Activated T-helper 9 cell treated with anti-CD3 and anti-CD28 coated beads, Interleukin-2, amount 50 U/mL, for 16 hours (primary cell): ENCODE measurements at places on chromosomes 5 and 9.

DNA sequence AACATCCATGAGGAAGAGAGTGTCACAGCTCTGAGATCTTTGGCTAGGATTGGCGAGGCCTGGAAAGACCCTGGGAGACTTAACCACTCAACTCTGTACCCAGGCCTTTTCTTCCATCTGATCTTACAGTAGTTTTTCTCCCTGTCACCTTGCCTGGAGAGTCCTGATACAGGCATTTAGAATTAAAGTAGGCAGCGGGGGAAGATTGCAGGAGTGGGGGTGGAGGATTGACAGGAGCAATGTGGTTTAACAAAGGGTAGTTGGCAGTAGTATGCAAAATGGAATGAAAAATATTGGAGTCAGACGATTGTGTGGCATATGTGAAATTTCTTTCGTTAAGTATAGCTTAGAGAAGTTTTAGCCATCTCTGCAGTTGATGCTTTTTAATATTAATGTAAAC, 16.9 kb downstream of the TMEFF1 start:
- DNase-seq: no peak

GRCh38 chr5:161333194-161333880, 213.2 kb downstream of the GABRB2 start:
- DNase-seq: no peak

DNA sequence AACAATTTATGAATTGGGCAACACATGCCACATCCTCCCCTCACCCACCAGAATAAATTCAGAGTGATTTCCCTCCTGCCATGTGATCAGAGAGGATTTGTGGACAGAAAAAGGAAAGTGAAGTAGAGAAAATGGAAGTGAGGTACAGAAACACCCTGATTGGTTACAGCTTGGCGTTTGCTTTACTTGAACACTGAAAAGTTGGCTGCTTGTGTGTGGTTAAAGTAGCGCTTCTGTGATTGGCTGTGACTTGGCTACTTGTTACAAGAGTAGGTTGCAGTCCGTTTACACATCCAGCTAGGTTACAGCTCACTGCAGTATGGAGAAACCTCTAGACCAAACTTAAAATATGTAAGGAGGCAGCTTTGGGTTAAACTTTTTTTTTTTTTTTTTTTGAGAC, 205.2 kb upstream of the ZNF608 start:
- DNase-seq: no peak

DNA sequence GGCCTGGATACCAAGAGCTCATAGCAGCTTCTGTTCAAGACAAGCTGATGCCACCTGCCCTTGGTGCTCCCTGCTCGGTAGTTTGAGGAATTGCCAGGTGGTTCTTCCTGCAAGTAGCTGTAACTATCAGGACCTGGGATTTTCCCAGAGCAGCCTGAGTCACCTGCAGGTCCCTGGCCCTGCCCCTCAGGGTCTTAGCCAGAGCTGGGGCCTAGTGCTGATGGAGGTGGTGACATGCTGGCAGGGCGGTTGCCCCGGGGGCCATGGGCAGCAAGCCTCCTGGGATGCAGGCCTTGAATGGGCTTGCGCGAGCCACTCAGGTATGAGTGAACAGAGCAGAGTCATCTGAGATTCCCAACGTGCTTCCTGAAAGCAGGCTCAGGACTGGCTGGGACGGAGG, 262.3 kb downstream of the HSPA4 start:
- no peak for DNase-seq

DNA sequence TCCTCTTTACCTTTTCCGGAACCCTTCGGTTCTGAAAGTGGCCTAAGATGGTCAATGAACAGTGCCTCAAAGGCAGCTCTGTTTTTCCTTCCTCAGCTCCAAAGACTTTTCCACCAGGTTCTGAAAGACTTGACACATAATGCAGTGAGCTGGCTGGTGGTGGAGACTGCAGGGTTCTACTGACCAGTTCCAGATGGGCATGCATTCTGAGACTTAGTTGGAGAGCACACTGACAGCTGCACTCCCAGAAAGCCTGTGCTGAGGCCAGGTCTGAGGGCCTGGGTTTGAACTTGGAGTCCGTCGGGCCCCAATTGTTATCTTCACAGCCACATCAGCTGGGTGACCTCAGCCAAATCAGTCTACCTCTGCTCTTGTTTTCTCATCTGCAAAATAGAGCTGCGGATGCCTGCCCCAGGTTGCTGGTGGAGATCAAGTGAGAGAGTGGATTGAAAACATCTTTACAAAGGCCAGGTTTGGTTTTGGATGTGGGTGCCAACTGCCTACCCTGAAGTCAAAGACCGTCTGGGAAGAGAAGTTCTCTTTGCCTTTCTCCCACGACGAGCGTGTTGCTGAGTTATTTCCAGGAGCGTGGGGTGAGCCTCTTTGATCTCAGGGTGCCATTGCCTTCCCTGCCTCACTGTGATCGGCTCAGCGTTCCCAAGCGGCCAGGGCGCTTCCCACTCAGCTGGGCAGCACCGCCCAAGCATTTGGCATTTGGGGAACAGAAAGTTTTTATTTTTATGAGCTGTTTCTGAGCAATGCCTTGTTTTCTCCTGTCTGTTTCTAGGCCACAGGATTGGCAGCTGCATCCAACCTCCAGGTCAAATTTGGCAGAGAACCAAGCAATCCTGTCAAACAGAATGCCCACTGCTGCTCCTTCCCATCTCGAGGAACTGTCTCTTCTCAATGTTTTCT, 54.9 kb downstream of the RAD23B start:
- no peak for DNase-seq

DNA sequence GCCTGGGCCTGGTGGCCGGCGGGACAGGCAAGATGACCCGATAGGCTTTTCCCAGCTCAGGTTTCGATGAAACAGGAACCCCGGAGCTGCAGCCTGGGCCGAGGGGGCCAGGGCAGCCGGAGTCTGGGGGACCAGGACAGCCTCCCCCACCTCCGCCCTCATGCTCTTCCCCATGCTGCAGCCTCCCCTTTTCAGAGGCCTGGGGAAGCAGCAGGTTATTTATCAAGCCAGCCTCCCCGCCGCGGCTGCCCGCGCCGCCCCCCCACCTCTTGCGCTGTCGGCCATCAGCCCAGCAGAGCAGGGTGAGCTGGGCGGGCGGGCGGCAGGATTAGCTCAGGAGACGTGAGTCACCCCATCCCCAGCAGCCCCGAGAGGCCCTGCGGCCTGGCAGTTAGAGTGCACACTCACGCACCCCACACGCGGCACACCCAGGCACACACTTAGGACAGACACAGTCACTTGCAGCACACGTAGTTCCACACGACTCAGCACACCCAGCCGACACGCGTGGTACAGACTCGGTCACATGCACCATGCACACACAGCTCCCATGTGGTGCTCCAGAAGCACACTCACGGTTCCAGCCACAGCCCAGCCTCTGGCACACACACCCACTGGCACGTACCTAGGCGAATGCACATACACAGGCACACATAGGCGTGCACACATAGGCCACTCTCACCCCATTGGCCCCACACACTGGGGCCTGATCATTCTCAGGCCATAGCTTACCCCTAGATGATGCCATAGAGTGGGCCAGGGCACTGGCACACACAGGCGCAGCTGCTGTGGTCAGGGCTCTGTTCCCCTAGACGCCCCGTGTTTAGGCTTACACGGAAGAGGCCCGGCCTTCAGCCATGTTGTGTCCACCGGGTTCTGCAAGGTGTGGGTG, 13.0 kb downstream of the CXXC5 start:
- DNase-seq: no peak

DNA sequence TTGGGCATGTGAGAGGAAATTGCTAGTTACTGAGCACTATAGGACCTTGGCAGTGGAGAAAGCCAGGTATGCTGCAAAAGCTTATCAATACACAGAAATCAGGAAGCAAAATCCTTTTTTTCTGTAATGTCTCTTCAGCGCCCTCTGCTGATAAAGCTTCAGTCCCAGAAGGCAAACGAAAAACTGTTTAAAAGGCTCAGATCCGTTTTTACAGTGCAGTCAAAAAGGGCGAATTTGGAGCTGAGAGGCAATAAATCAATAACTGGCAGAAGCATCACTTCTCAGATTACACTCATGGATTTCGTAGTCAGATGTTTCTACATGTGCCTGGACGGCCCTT, 1.1 kb upstream of the MAN2A1 start:
- DNase-seq: no peak
